NCI-H2171 treated with DMSO at 0.1 percent for 48 hours (cell line): ENCODE measurements at places on chromosomes 4 and X.

- DNase-seq = no peak
These were observed 43.2 kb upstream of the CCDC149 start for GRCh38 chr4:24956091-24956490.

GRCh38 chr4:41072021-41072777 is 142.1 kb downstream of the APBB2 start:
- peak; percentile 27 for DNase-seq

DNA sequence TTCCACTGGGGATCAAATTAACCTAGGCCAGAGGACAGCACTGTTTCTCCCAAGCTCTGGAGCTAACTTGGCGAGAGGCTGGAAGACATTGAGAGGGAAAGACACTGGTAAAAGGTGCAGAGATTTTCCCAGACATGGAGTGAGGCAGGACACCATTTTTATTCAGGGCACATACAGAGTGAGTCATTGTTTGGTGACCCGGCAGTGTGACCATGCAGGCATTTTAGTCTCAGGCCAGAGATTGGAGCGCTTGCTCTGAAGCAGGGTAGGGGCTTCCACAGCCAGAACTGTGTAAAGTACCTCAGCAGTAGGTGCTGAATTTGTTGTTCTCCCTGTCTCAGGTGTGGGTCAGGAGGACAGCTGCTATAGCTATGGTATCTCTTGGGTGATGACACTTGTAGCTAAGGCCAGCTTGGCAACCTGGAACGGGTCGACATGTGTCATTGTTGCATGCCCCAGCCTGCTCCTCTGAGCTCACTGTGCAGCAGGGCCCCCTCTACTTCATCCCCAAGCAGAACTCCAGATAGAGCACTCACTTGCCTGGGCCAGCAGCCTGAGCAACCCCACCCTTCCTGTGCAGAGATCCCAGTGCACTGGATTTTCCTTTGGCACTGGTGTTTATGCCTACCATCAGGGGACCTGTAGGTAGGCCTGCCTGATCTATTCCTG is 79.8 kb upstream of the ATP8A1 start:
- DNase-seq = no peak

- DNase-seq = peak; percentile 93
These were observed 243.1 kb downstream of the ANK2 start for GRCh38 chr4:113292371-113293042.
